Midbrain (tissue), 1 donor: ENCODE measurements at places on chromosomes 11 and 22.
A peak's percentile ranks its signal among the peaks of the same experiment; 100 is the strongest.

DNA sequence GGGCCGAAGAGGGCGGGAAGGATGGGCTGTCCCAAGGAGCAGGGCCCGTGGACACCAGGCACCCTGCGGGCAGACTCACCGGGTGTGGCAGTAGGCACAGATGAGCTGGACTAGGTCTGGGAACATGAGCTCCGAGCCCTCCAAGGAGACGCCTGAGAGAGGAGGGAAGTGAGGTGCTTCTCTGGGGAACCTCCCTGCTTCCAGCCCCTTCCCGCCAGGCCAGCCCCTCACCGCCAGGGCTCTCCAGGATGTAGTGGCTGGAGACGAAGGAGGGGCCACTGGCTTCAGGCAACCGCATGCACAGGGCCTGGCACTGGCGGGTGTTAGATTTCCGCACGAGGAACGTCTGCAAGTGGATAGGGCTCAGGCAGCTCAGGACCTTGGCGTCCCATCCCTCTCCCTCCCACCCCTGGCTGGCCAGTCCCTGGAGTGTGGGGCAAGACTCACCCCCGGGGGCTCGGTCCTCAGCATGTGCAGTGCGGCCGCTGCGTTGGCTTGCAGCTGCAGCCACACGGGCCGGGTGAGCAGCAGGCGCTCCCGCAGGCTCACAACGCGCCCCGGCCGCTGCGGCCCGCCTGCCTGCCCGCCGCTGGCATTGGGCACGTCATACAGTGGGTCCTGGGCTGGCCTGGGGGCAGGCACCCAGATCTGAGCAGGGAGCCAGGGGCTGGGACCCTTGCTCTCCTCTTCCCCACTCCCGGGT lies 552 bp downstream of the RIN1 start:
- no peak for DNase-seq

DNA sequence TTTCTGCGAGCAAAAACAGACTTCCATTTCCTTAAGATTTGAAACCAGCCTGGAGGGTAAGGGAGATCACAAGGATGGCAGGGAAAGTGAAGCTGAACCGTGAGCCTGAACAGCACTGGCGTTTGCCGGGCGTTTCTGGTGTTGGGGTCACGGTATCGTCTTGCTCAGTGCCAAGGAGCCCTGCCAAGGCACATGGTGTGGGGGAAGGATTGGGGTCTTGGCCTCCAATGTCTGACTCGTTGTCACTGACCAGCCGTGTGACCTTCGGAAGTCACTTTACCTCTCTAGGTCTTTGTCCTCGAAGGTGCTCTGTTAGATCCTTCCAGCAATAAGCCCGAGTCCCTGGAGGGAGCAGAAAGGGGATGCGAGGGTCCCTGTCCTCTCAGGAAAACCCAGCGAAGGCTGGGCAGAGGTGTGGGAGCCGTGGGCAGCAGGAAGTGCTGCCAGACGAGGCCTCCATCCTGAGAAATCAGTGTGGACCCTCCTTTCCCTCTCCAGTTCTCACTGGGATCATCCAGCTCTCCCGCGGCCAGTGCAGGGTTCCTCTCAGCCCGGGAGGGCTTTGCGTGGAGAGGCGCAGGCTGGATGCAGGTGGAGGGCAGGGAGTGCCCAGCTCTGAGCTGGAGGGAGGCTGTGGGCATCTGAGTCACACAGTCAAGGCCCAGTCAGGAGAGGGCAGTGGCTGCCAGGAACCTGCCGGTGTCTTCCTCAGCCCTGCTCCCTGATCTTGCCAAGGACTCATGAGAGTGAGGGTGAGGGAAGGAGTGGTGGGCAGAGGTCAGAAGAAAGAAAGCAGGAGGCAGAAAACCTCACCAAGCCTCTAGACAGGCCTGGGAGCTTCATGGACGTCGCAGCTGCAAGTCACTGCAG lies 18.9 kb downstream of the TOM1 start:
- no peak for DNase-seq

GRCh38 chr11:5476186-5476819 lies 12.2 kb upstream of the OR52D1 start:
- peak; percentile 31 for DNase-seq

DNA sequence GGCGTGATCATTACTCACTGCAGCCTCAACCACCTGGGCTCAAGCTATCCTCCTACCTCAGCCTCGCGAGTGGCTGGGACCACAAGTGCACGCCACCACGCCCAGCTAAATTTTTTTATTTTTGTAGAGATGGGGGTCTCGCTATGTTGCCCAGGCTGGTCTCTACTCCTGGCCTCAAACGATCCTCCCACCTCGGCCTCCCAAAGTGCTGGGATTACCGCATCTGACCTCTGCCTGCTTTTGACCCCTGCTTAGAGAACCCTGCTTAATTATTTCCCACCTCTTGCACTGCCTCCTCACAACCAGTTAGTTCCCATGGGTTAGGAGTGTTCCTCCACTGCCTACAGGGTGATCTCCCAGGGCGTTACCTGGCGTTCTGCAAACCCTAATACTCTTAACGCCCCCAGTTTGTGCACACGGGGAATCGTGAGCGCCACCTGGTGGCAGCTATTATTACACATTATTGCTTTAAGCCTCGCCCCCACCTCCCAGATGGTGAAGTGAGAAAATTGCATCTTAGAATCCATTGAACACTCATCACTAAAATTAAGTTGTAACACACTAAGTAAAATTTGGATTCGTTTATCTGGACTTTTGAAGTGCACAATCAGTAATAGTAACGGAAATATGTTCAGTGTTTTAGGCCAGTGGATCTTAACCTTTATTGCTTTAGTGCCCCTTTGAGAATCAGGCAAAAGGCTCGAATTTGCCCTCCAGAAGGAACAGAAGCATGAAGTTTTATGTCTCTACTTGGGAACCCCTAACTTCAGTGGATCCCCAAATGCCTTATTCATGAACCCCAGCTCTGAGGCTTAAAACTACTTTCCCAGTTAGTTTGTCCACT lies 61.4 kb upstream of the ASPHD2 start:
- DNase-seq: no peak

DNA sequence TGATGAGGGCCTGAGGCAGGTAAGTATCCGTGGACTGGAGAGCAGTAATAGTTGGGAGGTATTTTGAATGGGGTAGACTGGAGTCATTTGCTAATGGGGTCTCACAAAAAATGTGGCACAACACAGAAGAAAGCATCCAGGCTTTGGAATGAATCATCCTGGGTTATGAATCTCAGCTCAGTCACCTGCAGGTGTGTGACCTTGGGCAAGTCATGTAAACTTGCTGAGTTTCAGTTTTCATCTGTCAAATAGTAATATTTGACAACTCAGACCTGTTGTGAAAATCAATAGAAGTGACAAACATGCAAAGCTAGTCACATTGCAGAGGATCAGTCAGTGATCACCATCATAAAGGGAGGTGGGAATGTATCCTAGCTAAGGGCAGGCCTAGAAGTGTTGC lies 232.0 kb upstream of the TENM4 start:
- no peak for DNase-seq

DNA sequence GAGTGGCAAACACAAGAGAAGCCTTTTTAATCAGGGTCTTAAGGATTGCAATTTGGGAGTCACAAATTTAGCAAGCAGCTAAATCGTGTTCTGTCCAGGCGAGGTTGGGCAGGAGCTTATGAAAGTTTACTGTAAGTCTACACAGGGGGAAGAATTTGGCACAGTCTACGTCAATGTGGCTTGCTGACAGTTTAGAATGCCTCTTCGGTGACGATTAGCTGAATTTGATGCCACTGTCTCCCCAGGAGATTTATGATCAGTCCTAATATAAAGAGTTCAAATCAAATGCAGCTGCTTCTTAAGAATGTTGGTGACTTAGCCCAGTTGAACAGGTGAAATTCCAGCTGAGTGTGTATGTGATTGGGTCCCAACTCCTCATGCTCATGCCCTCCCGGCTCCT lies 114.1 kb upstream of the CLPB start:
- no peak for DNase-seq

- DNase-seq: peak; percentile 66
These were observed 1.0 kb upstream of the ROBO4 start for GRCh38 chr11:124898711-124899110.

GRCh38 chr11:97850701-97851100 lies 1170.0 kb upstream of the CNTN5 start:
- no peak for DNase-seq

DNA sequence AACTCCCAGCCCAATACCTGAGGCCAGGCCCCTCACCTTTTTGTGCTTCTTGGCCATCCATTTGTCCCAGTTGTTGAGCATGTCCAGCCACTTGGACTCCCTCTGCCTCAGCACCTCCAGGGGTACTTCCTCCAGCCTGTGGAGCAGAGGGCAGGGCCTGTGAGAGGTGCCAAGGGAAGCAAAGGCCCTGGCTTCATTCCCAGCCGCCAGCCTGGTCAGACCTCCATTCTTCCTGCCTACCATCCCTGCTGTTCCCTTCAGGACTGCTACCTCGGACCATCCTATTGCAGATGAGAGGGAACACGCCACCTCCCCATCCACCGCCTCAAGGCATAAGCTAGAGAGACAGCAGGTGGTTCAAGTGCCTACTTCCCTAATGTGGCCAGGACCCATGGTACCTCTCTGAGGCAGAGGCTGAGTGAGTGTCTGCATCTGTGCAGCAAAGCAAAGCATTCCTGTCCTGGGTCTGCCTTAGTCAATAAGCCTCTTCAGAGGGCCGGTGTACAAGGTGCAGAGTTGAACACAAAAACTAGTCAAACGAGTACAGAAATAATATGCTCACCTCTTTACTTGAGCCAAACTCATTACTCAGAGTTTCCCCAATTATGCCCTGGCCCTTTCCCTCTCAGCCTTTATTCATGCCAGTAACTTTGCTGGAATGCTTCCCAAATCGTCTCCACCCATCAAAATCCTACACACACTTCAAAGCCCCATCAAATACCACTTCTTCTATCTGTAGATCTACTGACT lies 15.4 kb upstream of the CASTOR1 start:
- DNase-seq: peak; percentile 6

DNA sequence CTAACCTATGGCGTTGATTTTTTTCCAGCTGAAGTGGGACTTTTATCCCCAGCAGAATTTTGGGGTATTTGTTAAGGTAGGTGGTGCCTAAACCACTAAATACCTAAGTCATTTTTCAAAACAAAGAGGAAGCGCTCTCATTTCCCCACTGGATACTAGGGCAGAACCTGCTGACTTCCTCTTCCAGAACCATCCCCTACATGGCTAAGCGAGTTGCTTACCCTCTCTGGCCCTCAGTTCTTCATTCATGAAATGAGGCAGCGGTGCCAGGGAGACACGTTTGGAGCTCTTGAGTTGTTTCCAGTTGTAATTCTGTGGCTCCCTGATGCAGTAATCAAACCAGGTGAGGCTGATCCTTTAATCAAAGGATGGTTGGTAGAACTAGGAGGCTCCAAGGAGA lies 10.0 kb upstream of the MTMR3 start:
- DNase-seq: no peak

DNA sequence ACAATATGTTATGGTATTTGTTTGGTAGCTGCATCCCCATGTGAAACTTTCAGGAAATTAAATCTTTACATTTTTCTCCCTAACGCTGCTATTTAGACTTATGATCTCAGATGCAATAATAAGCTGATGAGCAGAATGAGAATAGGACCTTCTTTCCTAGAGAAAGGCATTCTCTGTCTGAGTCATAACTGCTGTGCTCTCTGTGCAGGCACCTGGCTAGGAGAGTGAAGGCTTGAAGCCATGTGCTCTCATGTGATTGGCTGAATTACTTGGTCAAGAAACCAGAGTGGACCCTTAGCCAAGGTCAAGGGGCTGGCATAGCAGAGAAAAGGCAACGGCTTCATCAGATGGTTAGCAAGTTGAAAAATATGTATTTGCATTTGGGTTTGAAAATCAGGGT lies 185.0 kb downstream of the ADAMTS15 start:
- DNase-seq: no peak

DNA sequence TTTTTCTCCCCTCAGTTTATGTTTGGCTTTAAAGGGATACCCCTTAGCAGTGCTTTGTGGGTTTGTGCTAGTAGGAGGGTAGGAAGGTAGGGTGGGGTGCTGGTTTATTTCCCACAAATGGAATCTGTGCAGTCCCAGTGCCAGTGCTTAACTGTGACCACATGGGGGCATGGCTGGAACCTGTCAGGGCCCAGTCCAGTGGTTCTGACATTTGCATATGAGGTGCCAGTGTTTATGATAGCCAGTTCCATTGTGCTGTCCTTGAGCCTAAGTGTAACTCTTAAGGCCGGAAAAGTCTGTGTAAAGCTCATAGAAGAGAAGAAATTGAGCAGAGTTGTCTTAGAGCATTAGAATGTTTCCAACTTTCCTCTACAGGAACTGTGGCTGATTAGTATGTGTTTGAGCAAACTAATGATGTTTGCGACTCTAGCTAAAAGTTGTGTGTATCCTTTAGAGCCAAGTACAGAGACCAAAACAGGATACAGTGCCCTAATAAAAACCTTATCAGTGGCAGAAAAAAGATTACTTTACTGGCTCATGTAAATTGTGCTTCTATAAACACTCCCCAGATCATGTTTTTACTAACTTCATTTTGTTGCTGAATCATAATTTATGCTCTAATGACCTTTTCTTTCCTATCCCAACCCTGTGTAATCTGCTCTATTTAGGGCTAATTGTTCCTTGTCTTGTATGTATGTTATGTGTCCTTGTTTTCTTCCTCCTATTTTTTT lies 38.1 kb downstream of the DIXDC1 start:
- DNase-seq: peak; percentile 55
